Kidney (tissue), 22 donors: ENCODE measurements at places on chromosomes 3 and 15.

- DNase-seq, result no peak
Measured at GRCh38 chr3:176615826-176616225, 581.5 kb downstream of the TBL1XR1 start.

GRCh38 chr3:112815981-112816380, 30.7 kb downstream of the CD200R1L start:
- no peak for DNase-seq

DNA sequence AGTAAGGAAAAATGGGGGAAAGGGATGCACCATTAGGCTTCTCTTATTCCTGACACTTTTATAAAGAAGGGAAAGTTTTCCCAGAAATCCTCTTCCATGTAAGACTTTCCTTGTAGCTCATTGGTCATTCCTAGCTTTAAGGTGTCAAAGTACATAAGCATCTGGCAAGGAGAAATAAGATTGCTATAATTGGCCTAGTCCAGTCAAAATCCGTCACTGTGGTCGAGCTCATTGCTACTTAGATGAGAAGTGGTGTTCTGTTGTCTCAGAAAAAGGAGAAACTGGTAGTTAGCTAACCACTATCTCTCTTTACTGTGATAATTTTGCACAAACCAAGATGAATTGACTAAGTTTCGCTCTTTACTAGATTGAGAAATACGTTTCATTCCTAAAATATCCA, 370.1 kb downstream of the CNTN4 start:
- no peak for DNase-seq

- no peak for DNase-seq
Measured at GRCh38 chr3:62378921-62379320, 5.6 kb upstream of the FEZF2 start.

DNA sequence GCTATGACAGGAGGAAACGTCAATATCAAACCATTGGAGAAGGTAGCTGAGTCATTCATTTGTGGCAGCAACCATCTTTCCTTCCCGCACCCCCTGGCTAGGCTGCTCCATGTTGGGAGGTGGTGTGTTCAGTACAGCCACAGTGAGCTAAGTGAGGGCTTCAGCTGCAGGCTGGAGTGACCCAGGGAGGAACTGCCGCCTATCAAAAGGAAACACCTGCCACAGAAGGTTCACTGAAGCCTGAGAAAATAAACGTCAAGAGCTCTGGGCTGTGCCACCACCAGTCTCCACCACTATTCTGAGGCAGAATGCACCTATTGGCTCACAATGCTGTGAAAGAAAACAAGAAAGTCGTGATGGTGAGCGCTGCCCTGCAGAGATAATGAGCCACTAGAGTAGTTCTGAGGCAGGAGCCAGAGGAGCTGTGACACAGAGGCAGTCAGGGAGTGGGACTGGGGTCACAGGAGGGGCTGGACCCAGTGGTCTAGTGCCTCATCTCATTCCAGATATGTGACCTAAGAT, 34.8 kb upstream of the CD47 start:
- no peak for DNase-seq

DNA sequence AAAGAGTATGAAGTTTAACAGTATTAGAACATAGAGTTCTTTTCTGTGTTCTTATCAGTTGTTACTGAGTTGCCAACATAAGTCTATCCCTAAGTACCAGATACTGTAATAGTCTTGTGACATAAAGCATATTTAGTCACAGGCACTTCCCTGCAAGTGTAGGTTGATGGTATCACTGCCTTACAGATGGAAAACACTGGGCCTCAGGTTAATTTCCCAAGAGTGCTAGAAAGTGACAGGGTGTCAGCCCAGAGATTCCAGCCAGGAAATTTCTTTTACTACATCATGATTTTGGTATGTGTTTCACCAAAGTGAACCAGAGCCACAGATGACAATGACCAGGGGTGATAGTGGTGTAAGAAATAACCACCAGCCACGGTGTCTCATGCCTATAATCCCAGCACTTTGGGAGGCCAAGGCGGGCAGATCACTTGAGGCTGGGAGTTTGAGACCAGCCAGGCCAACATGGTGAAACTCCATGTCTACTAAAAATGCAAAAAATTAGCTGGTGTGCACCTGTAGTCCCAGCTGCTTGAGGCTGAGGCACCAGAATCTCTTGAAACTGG, 3.2 kb downstream of the EIF1B start:
- DNase-seq, result no peak

GRCh38 chr15:31223478-31224350, 102.9 kb upstream of the KLF13 start:
- peak; percentile 80 for DNase-seq

DNA sequence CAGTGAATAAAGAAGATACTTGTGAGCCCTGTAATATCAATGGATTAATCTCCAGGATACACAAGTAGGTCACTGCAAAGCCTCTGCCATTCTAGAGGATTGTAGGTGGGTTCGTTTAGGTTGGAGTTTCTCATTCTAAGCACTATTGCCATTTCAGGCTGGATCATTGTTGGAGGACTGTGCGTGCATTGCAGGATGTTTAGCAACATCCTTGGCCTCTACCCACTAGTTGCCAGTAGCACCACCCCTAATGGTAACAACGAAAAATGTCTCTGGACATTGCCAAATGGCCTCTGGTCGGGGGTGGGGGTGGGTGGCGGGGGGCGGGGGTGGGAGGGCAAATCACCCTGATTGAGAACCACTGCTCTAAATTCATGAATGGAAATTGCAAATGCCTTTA, 4.9 kb upstream of the IFT57 start:
- no peak for DNase-seq

DNA sequence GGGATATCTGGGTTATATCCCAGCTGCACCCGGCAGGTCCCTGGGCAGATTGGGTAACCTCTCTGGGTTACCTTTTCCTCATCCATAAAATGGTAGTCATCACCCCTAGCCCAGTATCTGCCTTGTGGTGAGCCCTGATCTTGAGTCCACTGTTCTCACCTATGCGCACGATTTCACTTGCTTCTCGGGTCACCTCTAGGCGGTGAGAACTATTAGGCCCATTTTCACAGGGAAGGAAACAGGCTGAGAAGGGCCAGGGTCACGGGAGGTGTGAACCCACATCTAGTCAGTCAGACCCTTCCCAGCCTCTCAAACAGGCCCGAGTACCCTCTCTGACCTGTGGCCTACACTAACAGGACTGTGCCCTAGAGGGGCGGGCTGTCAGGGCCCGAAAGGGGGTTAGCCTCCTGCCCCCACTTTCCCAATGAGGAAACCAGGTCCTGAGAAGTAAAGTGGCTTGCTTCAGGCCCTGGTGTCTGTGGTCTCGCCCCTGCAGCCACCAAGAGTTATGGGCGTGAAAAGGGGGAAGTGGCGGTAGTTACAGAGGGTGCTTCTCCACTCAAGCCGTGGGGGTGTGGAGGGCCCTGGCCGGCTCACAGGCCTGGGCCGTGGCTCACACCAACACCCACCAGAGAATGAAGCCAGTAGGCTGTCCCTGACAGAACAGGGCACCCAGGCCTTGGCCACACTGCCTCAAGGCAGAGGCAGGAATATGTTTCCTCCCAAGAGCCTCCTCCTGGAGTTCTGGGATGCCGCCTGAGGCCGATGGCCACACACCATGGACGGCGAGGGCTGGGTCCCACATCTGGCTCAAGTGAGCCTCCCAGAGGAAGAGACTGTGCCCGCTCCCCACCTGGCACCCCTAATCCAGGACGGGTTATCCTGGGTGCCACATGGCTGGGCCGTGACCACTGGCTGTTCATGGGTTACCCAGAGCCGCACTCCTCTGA, 19.5 kb downstream of the PSTPIP1 start:
- no peak for DNase-seq

GRCh38 chr3:156710429-156710828, 36.0 kb downstream of the TIPARP start:
- DNase-seq, result no peak

DNA sequence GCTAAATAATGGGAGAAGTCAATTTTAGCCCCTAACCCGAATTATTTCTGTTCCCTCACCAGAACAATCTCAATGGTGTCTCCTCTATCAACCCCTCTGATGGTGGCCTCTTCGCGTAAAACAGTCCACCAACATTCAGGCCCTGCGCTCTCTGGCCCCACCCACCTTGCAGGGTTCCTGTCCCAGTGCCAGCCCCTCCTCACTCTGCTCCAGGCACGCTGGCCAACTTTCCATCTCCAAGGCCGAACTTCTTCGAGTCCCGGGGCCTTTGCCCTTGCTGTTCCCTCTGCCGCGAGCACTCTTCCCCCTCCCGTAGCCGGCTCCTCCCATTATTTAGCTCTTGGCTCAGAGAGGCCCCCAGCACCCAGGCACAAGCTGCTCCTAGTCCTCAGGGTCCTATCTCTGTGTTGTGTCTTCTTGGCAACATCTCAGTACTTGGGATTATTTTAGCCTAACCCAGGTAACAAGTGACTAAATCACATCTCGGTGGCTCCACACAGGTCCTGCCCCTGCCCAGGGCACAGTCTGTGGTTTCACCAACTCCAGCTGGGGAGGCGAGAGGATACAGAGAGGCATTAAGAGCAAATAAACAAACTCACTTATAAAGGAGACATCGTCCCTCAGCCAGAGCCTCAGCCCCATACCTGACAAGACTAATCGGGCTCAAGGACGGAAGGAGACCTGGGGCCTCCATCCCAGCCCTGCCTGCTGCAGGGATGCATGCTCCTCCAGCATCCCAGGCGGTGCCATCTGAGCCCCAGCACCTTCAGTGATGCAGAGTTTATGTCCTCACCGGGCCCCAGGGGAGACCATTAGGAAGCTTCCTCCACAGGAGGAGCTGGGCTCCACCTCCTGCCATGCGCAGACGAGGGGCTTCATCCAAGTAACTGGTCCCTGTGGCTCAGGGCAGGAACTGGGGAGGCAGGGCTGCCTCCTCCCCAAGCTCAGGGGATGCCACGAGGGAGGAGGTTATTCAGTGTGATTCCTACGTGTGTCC, 19.7 kb upstream of the IQSEC1 start:
- DNase-seq, result no peak

GRCh38 chr15:94621736-94622135, 390.4 kb downstream of the MCTP2 start:
- no peak for DNase-seq

- no peak for DNase-seq
Measured at GRCh38 chr15:92617549-92618520, 37.7 kb downstream of the FAM174B start.

- DNase-seq, result no peak
Measured at GRCh38 chr3:195054311-195054710, 216.6 kb downstream of the XXYLT1 start.

DNA sequence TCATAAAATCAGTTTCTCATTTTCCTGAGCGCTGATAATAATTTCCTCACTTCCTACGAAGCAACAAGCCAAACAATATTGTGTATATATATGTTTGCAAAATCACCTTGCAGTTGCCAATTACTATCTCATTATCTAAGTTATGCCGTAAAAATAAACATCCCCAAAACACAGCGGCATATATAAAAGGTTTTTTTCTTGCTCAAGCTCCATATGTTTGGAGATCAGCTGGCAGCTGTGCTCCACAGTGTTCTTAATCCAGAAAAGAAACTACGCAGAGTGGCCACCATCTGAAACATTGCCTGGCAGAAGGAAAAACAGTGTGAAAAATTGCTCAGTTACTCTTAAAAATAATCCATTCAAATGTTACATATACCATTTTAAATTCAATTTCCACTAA, 951.4 kb downstream of the PLOD2 start:
- no peak for DNase-seq

GRCh38 chr15:66946578-66947164, 118.7 kb upstream of the SMAD3 start:
- peak; percentile 71 for DNase-seq

DNA sequence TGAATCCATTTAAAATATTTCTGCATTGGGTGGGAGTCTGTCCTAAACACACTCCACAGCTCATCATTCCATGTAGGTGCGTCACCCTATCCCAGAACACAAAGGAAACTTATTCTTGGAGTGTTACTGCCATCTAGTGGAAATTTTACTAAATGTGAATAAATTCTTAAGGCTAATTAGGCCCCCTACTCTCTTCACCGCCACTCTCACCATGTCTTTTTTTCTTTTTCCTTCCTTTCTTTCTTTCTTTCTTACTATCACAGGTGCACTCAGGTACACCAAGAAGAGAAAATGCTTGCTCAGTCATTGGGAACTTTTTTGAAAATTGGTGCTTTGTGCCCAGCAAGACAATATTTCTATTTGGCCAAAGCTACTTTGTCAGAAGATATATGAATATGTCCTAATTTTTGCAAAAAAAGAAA, 26.4 kb upstream of the ATP8B4 start:
- DNase-seq, result no peak

GRCh38 chr3:144273601-144274000, 302.0 kb downstream of the DIPK2A start:
- DNase-seq, result no peak

DNA sequence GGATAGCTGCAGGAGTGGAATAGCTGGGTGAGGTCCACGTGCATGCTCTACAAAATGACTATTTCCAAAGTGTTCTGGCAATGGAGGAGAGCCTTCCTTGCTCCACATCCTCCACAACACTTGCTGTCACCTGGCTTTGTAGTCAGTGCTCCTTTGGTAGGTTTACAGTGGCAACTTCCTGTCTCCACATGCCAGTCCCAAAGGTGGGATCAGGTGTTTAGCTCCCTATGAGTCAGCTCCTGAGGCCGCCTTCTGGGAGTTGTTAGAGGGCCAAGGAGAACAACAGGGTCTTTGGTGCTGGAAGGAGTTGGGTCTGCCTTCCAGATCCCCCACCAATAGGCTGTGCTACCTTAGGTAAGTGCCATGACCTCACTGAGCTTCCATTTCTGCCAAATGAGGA, 15.3 kb upstream of the LIMD1 start:
- DNase-seq, result no peak

DNA sequence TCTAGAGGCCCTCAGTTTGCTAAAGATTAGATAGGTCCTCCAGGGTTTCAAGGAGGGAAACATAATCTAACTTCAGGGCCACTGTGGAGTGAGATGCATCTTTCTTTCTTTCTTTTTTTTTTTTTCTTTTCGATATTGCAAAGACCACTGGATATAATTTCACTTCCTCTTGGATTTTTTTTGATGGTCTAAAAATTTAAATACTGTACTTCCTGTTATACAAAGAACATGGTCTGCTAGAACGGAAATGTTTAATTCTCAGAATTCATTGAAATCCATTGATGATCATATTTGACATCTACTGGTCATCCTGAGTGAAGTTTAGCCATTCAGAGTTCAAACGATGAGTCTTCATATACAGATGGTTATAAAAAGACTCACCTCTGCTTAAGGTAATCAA, 808.8 kb upstream of the LMCD1 start:
- no peak for DNase-seq

GRCh38 chr3:194395778-194396538, 3.1 kb downstream of the GP5 start:
- DNase-seq, result no peak

GRCh38 chr3:75075158-75075557, 460.7 kb upstream of the CNTN3 start:
- DNase-seq, result no peak
